ENCODE measurements at places on chromosomes 6 and 20.

DNA sequence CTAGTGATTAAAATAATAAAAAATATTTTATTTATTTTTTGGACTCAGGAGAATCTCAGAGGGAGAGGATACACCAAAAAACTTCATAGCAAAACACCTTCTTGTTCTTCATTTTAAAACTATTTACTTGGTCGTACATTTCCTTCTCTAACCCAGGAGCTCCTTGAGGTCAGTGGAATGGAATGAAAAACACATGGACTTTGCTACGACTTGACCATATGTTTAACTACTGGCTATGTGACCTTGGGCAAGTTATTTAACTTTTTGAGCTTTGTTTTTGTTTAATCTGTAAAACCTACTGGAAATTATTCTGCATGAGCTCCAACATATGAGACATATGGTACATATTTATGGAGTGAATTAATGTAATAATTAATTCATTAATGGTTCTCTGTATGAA lies 1005.5 kb upstream of the CITED2 start:
- DNase-seq, result no peak

DNA sequence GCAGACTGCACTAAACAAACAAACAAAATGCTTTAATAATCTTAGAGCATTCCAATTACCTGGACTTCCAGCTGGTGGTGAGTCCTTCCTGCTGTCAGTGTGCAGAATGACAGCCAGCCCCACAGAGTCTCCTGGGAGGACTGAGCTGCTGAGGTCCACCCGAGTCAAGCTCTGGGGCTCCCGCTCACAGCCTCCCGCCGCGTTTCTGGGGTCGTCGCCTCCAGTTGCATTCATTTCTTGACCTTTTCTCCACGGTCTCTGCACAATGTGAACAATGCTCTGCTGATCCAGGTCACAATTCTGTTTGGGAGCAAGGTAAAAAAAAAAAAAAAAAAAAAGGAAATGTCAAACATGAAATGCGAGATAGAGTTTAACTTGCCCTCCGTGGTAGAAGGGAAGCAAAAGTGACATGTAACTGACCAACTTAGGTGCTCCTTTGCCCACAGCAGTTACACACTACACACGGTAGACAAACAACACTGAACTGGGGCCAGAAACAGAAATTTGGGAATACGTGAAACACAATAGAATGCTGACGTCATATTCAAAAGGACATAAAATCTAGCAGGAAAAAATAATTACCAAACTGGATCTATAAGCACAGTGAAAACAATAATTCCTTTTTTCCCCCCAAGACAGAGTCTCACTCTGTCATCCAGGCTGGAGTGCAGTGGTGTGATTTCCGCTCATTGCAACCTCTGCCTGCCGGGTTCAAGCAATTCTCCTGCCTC lies 464.9 kb downstream of the PRKN start:
- DNase-seq, result no peak

GRCh38 chr6:37149745-37150144 lies 20.2 kb upstream of the PIM1 start:
- DNase-seq, result no peak

- DNase-seq, result no peak
These were observed 3.5 kb downstream of the TBPL1 start for GRCh38 chr6:133956416-133957049.

DNA sequence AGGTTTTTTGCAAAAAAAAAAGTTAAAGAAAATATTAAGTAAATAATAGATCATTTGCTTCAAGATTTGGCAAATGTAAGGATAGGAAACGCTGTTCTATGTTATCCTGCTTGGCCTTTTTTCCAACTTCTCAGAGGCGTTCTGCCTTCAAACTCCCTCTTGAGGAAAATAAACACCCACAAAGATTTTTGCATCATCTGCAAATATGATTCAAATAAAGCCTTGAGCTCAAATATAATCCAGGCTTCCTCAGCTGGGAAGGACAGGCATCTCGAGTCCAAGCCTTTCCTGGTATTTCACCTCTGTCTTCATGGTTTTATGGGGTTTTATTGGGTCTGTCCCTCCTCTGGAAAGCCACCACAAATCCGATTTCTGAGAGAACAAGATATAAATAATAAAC lies 67.7 kb upstream of the PTPN1 start:
- no peak for DNase-seq

- no peak for DNase-seq
These were observed 516 bp downstream of the GTPBP2 start for GRCh38 chr6:43628393-43629103.

GRCh38 chr6:47767102-47767501 lies 14.7 kb upstream of the OPN5 start:
- DNase-seq, result no peak

- no peak for DNase-seq
These were observed 16.1 kb downstream of the FGD2 start for GRCh38 chr6:37021356-37022129.

- DNase-seq, result no peak
These were observed 48.6 kb upstream of the RCAN2 start for GRCh38 chr6:46539866-46540265.

DNA sequence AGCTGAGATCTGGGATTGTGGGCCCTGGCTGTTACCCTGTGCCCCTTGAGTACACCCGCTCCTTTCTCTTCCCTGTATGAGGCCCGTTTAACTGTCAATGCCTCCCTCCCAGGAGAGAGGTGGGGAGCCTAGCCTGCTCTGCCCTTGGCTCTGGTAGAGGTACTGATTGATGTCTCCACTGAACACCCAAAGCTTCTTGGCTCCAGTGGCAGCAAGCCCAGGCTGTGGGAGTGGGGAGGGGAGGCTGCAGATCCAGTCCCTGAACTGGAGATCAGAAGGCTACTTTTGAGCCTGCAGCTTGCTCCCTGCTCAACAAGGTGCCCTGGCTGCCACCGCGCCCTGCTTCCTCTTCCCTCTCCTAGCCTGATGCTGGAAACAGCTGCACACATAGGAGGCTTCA lies 7.5 kb downstream of the LRRC73 start:
- no peak for DNase-seq

GRCh38 chr6:35948725-35949124 lies 27.8 kb upstream of the SRPK1 start:
- no peak for DNase-seq

DNA sequence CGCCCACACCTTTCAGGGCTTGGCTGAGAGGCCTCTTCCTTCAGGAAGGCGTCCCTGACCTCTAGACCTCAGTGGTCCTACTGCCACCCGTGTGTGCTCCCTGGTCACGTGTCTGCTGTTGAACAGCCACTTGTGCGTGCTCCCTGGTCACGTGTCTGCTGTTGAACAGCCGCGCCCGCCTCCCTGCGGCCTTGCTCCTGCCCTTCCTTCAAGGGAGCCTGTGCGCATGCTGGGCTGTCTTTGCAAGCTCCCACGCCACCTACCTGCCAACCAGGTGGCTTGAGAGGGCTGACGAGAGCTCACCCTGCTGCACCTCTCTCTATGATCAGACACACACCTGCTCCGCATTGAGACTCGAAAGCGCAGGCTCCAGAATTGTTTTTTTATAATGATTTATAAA lies 179.3 kb downstream of the BMP7 start:
- DNase-seq, result no peak

DNA sequence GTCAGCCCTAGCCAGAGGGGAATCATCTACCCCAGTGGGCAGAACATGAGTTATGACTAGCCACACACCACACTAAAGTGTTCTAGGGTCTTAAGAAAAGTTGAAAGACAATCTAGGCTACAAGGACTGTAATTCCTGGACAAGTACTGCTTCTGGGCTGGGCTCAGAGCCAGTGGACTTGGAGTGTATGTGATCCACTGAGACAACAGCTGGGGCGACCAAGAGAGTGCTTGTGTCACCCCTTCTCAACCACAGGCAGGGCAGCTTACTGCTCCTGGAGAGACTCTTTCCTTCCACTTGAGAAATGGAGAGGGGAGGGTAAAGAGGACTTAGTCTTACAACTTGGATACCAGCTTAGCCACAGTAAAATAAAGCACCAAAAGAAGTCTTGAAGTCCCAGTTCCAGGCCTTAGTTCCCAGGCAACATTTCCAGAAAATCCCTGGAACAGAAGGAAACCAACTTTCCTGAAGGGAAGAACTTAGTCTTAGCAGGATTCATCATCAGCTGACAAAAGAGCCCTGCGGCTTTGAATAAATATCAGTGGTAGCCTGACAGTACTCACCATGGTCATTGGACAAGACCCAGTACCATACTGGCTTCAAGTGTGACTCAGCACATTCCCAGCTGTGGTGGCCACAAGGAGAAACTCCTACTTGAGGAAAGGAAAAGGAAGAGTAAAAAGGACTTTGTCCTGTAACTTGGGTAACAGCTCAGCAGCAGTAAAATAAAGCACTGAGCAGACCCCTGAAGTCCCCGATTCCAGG lies 355.1 kb upstream of the ADGRB3 start:
- DNase-seq, result no peak

DNA sequence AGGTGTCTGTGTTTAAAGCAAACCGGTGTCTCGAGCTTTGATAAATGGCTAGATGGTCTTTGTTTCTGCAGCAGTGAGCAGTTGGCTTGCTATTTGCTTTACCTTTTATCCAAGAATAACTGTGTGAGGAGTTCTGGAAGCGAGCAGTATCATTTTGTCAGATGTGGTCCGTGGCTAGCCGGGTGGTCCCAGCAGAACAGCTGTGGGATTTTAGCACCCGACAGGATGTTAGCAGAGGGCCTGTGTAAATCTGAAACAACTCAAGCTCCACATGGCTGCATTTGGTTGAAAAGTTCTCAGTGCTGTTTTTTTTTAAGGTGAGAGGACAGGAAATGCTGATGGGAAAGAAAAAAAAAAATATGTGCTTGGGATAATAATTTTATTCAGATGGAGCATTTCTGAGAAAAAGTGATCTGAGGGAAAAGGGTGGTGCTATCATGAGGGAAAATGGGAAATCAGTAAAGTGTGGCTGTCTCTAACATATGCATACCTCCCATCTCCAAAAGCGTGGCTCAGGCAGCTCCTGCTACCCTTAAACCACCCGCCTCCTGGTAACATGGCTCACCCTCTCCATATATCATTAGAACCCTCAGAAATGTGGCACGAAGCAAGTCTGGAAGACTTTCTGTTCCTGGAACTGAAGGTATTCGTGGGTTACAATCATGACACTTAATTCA lies 215.4 kb downstream of the TSHZ2 start:
- DNase-seq, result no peak

DNA sequence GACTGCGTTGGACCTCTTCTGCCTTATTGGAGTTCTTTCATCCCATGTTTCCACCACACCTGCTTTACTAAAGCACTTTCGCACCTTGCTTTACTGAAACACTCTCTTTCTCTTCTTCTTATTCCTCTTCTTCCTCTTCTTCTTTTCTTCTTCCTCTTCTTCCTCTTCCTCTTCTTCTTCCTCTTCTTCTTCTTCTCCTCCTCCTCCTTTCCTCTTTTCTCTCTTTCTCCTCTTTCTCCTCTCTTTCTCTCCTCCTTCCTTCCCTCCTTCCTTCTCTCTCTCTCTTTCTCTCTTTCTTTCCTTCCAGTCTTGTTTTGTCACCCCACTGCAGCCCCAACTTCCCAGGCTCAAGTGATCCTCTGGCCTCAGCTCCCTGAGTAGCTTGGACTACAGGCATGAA lies 4.0 kb upstream of the RIPPLY2 start:
- no peak for DNase-seq

GRCh38 chr20:20363799-20364592 lies 3.9 kb upstream of the INSM1 start:
- DNase-seq, result no peak

DNA sequence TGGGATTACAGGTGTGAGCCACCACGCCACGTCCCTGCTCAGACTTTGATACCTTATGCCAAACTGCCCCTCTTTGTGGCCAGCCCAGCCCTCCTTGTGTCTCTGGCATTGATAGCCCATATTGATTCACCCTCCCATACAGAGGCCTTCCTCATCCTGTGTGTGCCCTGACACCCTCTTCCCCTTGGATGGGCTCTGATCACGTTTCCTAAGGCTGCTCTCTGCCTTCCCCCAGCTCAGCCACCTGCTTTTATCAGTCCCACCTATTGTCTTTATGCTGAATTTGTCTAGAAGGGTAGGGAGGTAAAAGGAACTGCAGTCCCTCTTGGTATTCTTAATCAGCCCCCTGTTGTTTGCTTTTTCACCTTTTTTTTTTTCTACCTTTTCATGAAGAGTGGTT lies 95.9 kb downstream of the CDKAL1 start:
- no peak for DNase-seq

- DNase-seq, result no peak
These were observed 51.3 kb upstream of the GLP1R start for GRCh38 chr6:38997128-38997761.

DNA sequence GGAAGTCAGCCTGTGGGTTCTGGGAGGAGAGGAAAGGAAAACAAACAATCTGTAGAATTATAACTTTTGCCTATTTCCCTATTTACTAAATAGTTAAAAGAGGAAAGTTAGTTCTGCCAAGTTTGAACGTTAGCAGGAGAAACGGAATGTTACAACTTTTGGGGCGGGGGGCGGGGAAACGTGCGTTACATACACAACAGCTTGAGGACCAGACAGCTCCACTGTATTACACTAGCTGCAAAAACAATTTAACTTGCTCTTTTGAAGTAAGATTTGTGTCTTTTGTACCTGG lies 498 bp upstream of the PRDM1 start:
- no peak for DNase-seq

- DNase-seq, result no peak
These were observed 174.4 kb upstream of the KCNK16 start for GRCh38 chr6:39496915-39497314.

GRCh38 chr6:15491986-15492269 lies 170.9 kb downstream of the DTNBP1 start:
- no peak for DNase-seq

DNA sequence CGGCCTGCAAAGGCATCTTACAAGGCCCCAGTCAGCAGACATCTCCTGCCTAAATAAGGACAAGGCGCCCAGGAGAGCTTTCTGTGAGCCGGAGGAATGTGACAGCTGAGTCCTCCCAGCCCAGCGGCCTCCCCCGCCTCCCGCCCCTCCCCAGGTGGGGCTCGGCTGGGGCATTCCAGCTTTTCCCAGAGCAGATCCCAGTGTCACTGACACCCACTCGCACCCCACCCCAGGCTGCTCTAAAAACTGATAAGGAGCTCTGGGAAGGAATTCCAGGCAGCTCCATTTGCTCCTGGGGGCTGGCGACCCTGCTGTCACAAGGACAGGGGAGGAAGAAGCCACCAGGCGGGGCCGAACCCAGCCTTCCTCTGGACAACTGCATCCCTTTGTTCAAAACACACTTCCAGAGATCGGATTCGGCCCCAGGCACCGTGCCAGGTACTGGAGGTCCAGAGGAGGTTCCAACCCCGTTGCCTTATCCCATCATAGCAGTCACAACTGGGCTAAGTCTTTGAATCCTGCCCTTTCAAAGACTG lies 49.7 kb downstream of the JPH2 start:
- DNase-seq, result no peak

Measured in cerebellar nuclear complex (tissue), 1 donor.